Hematopoietic multipotent progenitor cell treated with erythropoietin and hydrocortisone succinate and interleukin-3 and kit ligand, for 17 days (in vitro differentiated cells): ENCODE measurements at places on chromosomes 2 and 18.

- DNase-seq = no peak
Observed at GRCh38 chr2:13103778-13104493, 387.2 kb downstream of the TRIB2 start.

GRCh38 chr18:29361843-29362242, 1184.9 kb upstream of the CDH2 start:
- DNase-seq = no peak

DNA sequence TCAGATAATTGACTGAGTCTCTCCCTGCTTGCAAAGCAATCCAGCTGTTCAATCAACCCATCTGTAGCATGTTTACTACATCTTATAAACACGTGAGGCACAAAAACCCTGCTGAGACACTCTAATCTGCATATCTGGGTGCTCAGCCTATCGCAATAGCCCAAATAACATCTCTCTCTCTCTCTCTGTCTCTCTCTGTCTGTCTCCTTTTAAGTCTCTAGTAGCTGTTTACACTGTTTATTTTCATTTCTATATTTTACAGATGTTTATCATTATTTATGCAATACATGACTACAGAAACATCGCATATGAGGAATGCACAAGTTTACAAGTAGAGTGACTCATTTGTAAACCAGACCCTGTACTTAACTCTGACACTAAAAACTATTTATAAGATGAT, 422.1 kb upstream of the DSEL start:
- DNase-seq = no peak

DNA sequence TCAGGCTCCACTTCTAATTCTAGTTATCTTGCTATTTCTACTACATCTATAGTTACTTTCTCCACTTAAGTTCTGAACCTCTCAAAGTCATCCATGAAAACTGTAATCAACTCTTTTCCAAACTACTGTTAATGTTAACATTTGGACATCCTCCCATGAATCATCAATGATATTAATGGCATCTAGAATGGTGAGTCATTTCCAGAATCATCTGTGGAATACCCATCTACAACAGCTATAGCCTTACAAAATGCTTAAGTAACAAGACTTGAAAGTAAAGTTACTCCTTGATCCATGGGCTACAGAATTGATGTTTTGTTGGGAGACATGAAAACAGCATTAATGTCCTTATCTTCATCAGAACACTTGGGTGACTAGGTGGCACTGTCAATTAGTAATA, 35.4 kb downstream of the BARD1 start:
- DNase-seq = no peak

DNA sequence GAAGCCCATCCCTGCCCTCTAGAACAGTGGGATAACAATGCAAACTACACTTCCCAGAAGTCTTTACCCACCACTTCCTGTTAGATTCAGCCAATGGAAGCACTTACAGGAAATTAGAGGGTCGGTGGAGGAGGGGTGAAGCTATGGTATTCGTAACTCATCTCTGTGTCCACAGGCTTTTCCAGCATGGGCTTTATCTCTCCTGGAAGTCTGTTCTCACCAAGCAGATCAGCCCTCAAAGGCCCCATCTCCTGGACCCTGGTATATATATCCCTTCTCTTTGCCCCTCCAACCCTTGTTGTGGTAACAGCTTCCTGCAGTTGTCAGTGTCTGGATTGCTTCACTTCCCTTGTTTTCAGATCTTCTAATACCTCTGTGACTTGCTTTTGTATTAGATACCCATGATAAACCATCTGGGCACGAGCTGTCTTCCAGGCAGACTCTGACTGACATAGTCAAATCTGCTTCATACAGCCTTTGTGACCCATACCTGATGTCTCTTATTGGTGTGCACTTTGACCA, 475.0 kb upstream of the POU3F3 start:
- no peak for DNase-seq

- DNase-seq = no peak
Observed at GRCh38 chr2:95314964-95315611, 17.9 kb downstream of the KCNIP3 start.

DNA sequence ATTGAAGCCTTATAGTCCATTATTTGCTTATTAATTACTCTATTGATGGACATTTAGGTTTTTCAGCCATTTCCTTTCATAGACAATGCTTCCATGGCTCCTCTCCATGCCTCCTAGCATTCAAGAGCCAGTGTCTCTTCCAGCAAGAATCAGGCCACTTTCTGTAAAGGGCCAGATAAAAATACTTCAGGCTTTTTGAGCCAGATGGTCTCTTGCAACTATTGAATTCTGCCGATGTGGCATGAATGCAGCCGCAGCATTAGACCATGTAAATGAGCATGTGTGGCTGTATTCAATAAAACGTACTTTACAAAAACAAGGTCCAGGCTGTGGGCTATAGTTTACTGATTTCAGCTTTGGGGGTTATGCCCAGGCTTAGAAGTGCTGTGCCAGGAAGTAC, 38.5 kb downstream of the TRAF3IP1 start:
- no peak for DNase-seq

- no peak for DNase-seq
Observed at GRCh38 chr18:79413901-79414300, 18.2 kb downstream of the NFATC1 start.

DNA sequence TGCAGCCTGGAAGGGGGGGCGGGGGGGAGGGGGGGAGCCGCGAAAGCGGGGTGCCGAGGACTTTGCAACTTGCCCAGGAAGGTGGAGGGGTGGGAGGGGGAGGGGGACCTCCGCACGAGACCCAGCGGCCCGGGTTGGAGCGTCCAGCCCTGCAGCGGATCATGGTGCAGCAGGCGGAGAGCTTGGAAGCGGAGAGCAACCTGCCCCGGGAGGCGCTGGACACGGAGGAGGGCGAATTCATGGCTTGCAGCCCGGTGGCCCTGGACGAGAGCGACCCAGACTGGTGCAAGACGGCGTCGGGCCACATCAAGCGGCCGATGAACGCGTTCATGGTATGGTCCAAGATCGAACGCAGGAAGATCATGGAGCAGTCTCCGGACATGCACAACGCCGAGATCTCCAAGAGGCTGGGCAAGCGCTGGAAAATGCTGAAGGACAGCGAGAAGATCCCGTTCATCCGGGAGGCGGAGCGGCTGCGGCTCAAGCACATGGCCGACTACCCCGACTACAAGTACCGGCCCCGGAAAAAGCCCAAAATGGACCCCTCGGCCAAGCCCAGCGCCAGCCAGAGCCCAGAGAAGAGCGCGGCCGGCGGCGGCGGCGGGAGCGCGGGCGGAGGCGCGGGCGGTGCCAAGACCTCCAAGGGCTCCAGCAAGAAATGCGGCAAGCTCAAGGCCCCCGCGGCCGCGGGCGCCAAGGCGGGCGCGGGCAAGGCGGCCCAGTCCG, 540 bp downstream of the SOX11 start:
- DNase-seq = no peak

- DNase-seq = peak; percentile 88
Observed at GRCh38 chr2:144519934-144520731, at the start of gene ZEB2. Gene ZEB2 (minus strand): TSS chr2:144520119. CDS start chr2:144517350, 2,769 bp downstream.

GRCh38 chr2:48131539-48132270, 225.4 kb upstream of the FBXO11 start:
- DNase-seq = no peak

DNA sequence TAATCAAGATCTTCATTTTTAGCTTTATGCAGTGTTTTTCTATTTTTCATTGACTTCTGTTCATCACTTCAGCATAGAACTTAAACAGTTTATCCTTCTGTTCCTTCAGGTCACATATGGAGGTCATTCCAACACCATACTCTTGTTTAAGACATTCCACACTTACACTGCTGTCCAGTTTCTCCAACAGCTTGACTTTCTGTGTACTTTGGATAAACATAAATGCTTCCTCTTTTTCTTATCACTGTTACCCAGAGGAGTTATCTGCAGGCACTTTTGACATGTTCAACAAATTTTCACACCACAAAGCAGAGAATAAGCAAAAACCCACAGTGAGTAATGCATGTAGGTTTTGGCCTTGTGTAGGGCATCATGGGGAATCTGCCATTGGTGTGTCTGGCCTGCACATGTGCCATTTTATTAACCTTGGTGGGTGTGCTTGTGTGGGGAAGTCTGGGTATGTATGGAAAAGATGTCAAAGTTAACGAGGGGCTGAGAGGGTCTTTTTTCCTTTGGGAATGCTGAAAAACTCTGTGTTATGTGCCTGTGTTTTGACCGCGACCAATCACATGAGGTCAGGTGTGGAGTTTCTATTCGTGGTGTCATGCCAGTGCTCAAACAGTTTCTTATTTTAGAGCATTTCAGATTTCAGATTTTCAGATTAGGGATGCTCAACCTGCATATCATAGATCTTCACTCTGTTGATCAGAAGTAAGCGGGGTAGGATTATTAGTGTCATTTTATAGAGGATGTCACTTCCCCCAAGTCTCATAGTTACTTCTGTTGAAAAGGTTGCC, 53.9 kb upstream of the ACVR1 start:
- DNase-seq = no peak

DNA sequence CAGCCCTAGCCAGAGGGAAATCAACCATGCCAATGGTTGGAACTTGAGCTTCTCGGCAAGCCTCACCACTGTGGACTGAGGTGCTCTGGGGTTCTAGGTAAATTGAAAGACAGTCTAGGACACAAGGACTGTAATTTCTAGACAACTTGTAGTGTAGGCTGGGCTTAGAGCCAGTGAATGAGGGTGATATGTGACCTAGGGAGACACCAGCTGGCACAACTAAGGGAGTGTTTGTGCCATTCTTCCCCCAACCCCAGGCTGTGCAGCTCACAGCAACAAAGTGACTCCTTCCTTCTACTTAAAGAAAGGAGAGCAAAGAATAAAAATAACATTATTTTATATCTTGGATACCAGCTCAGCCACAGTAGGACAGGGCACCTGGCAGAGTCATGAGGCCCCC, 1690.7 kb upstream of the TMEFF2 start:
- no peak for DNase-seq

DNA sequence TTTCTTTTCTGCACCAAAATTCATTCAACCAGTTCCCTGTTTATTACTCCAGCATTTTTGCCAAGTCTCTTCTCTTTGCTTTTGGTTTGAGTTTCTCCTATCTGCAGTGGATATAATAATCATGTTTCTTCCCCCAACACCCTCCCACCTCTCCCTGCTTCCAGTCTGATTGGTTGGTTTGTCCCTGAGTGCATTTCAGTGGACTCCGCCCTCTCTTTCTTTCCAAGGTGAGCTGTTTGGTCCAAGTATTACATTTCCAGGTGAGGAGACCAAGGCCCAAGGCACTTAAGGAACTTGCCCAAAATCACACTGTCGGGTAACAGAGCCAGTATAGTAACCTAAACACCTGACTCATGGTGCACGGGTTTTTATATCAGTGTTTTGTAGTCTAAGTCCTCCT, 17.7 kb downstream of the MRO start:
- no peak for DNase-seq

GRCh38 chr2:237723602-237724001, 75.0 kb upstream of the RBM44 start:
- DNase-seq = no peak

DNA sequence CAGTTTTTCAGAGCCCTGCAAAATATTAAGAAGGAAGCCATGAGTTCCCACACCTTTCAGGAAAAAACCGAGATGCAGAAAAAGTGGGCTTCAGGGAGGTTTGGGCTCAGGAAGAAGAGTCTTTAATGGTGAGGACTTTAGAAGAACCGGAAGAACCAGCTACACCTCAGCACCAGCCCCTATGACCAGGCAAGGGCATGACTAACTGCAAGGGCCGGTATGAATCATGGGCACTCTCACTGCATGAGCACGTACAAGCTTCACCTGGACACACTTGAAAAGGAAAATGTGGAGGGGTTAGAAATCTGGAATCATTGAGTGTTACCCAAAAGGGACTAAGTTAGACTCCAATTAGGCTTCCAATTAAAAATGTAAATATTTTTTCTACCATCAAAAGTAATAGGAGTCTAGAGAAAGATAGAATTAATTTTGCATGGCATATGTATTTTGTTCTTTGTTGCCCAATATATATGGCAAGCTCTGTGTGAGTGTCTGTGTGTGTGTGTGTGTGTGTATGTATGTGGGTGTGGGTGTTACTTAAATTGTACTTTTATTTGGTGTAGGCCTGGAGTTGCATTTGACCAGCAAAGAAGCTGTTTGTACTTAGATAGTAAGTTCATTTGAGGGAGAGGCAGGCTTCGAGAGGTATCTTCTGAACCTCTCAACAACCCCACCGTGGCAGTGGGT, 66.5 kb upstream of the THUMPD2 start:
- no peak for DNase-seq

DNA sequence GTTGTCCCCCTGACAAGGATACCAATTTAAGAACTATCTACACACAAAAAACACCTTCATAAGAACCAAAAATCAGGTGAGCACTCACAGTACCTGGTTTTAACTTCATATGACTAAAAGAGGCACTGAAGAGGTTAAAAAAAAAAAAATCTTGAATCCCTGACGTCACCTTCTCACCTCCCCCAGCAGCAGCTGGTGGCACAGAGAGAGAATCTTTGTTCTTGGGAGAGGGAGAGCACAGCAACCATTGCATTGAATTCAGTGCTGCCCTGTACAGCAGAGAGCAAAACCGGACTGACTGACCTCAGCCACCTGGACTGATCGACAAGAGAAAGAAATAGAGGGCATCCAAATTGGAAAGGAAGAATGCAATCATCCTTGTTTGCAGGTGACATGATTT, 566.0 kb downstream of the TMX3 start:
- no peak for DNase-seq

GRCh38 chr2:171167352-171167997, 6.8 kb upstream of the TLK1 start:
- DNase-seq = no peak

- no peak for DNase-seq
Observed at GRCh38 chr2:118738524-118739308, 108.7 kb downstream of the EN1 start.

GRCh38 chr2:179995741-179996515, 11.2 kb downstream of the CWC22 start:
- DNase-seq = no peak

DNA sequence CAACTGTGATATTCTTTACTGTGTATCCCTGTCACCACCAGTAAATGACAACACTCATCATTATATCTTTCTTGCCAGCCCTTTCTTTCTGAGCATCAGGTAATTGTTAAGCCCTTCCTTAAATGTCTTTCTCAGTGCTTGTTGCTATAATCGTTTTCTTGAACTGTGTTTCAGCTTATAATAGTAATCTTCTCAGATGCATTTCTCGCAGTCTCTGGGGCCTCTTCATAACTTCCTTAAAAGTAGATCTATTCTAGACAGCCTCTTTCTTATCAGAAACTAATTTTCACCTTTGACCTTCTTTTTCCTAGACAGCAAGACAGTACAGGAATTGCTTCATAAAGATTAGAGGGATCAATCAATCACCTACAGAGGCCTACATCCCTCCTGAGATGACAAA, 648.1 kb downstream of the CPS1 start:
- DNase-seq = no peak

GRCh38 chr18:46755315-46756024, 1.4 kb downstream of the ST8SIA5 start:
- no peak for DNase-seq

- no peak for DNase-seq
Observed at GRCh38 chr2:164015328-164016123, 279.7 kb upstream of the FIGN start.

GRCh38 chr2:217153510-217153909, 293.6 kb upstream of the TNP1 start:
- no peak for DNase-seq

DNA sequence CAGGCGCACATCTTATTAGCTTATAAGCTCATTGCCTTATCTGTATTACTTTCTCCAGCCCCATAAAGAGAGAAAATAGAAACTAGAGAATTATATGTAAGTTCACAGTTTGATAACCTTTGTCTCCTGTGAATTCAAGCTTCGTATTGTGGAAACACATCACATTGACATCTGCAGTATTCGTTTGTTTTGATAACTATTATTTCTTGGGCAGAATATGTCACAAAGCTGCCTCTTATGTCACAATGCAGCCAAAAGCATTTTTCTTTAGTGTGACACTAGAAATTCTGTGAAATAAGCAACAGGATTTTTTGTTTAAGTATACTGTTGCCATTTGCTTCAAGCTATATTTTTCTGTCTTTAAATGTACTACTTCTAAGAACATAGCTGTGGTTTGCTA, 221.5 kb downstream of the DOK6 start:
- no peak for DNase-seq
